ENCODE measurements at places on chromosomes 1 and 21. TPM values are rescaled to one million over a fixed set of nuclear protein-coding genes. Genes with fewer than 3 reads are reported as not detected.

LRRC71 gene
- 0.59 TPM for total RNA-seq

KRTAP6-2 gene
- not detected for total RNA-seq

PTBP2 gene
- 23.0 TPM for total RNA-seq

MEF2D gene
- total RNA-seq: 12.4 TPM

FBXO28 gene
- 35.5 TPM for total RNA-seq

RAD54L gene
- total RNA-seq: 0.59 TPM

SLC44A3 gene
- 7.1 TPM for total RNA-seq

SH2D2A gene
- total RNA-seq: 0.29 TPM
